ENCODE measurements at places on chromosomes 5 and 9.

DNA sequence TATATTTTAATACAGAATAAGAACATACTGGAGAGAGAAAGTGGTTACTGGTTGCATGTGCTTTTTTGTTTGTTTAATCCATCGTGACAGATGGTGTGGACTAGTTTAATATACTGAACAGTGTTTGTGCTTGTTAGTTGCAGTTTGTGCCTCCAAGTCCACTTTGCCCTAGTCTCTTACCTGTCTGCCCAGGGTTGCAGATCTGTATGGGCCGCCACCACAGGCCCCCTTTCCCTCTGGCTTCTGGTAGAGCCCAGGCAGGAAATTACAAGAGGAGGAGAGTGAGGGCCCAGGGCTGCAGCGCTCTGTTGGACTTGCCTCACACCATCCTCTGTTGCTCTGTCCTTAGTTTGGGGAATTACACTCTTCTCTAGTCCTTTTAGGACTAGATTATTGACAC is 166.4 kb downstream of the KDM4C start:
- DNase-seq: no peak

GRCh38 chr5:87151547-87151946 is 116.1 kb upstream of the RASA1 start:
- DNase-seq: no peak

GRCh38 chr5:167488371-167488770 is 803.1 kb upstream of the WWC1 start:
- DNase-seq: no peak

DNA sequence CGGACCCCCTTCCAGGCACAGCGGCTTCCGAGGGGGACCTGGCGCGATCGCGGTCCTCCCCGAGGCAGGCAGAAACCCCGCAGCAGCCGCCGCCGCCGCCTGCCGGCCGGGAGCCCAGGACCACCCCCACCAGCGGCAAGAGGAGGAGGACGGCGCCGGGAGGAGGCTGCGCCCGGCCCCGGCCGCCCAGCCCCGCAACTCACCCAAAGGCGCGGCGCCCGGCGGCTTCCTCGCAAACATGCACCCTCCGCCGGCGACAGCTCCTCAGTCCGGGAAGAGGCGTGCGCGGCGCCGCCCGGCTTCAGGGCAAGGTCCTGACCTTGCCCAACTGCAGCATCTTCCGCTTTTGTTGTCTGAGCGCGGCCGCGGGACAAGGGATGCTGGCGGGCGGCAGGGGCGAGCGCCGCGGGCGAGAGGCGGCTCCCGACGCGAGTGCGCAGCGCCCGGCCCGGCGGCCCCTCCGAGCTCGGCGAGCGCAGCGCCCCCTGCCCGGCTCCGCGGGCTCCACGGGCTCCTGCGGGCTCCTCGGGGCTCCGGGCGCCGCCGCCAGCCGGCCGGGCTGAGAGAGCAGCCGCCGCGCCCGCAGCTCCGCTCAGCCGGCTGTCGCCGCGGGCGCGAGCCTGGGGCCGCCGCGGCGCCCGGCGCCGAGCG is 507 bp downstream of the CTNND2 start:
- no peak for DNase-seq

GRCh38 chr9:89755821-89756220 is 151.0 kb downstream of the GADD45G start:
- no peak for DNase-seq

DNA sequence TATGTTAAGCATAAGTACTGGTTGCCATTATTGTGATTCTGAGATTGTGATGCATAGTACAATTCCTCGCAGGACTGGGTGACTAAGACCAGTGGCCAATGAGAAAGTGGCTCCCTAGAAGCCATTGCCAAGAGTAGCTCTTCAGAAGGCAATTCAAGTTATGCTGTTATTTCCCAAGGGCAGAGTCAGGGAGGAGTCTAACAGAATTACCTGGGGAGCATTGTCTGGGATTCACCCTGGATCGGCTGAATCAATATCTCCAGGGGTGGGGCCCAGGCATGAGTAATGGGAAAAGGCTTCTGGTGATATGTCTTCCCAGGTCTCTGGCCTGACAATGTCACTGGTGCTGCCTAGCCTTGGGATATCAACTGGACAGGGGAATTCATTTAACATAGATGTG is 10.9 kb upstream of the ARHGEF28 start:
- DNase-seq: no peak

- DNase-seq: no peak
These were observed 828.9 kb upstream of the ZNF608 start for GRCh38 chr5:125575171-125575890.

DNA sequence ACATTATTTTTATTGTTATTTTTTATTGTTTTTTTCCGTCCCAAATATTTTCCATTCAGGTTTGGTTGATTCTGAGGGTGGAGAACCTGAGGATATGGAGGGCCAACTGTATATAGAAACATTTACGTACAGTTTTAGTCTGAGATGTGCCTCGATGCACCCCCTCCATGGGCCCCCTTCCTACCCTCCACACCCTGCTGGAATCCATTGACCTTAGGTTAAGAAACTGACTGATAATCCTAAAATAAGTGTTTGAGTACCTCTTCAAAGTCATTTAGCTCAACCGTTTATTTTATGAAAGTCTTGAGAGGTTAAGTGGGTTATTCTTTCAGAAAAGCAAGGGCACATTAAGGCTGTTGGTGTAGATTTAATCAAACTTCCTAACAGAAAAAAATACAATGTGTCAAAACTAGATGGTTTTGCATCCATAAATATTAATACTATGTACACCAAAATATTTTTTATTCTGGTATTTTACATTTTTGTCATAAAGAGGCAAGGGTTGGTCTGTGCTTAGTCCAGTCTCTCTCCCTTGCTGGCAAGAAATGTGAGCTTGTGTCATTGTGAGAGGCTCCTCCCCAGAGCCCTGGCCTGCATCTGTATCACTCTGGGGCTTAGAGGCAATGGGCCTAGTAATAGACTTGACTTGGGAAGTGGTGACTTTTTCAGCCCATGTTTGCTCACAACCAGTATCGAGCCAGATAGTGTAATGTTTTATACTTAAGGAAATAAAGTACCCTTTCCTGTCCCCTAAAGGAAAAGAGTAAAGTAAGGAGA is 15.7 kb downstream of the MTRR start:
- no peak for DNase-seq

- DNase-seq: no peak
These were observed 376 bp downstream of the ANKRD18B start for GRCh38 chr9:33524306-33524947.

DNA sequence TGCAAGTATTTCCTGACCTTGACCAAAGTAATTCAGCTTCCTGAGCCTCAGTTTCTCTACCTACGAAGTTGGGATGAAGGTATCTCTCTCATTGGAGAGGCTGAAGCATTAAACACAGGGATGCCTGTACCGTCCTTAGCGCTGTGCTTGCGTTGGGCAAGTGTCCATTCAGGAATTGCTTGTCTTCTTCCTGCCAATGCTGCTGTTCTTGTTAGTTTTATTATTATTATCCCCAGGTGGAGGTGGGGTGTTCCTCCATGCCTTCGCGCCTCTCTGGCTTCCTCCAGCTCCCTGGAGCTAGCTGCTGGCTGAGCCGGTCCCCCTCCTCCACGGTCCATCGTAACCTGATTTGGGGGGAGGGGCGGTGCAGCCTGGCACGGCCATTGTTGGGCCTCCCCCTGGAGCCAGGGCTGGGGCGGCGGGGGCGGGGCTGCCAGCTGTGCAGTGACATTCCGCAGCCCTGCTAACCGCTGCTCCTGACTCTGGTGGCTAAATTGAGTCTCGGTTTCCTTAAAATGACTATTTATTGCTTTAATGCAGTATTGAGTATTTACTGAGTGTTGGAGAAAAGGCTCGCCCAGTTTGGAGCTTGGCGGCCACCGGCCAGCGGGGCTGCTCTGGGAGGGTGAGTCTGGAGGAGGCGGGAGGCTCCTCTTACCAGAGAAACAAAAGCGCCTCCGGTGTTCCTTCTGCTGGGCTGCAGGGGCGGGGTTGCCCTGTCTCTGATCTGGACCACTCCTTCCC is 51.3 kb downstream of the LMX1B start:
- no peak for DNase-seq

DNA sequence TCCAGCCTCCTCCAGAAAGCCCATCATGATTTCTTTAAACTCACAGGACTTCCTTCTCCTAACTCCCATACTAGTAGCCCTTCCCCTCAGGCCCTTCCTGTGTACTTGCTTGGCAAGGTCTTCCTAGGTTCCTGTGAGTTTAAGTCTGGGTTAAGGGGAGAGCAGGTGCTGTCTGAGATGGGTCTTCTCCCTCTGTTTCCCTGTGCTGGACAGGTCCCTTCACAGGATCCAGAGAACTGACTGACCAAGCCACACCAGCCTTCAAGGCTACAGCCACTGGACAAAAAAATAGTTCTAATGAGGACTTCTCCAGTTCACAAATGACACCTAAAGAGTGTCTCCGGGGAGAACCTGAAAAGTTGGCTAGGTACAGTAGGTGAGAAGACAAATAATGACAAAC is 29.5 kb upstream of the MYORG start:
- no peak for DNase-seq

DNA sequence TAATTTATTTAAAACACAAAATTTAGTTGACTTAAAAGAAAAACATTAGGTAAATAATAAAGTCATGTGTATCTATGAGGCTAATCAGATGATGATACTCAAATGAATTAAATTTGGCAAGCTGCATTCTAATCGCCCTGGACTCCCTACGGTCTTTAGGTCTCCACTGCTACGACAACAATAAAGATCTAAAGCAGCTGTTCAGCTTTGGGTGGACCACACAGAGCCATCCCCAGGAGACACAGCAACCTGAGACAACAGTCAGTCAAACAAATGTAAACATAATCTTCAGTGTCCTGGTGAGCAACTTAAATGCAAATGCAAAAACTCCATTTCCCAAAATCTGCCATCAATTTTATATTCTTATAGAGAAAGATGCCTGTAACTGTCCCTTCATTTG is 65.5 kb downstream of the MCTP1 start:
- no peak for DNase-seq

GRCh38 chr9:2599896-2600295 is 21.7 kb upstream of the VLDLR start:
- DNase-seq: no peak

- no peak for DNase-seq
These were observed 37.5 kb upstream of the TIFAB start for GRCh38 chr5:135489466-135490244.

DNA sequence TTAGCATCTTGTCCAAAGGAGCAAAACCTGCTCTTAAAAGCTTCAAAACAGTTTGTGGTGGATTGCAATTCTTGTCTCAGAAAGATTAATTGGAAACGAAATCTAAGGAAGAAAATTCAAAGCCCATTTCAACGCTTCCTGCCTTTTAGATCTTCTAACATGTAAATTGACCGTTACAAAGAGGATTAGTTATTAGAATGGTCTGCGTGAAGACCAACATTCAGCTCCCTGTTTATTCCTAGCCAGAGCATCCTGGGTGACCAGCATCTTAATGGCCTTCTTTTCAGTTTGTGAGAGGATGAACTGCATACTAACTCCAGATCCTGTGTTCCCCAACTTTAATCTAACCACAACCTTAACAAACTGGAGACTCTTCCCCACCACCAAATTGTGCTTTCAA is 109.9 kb upstream of the SLC1A3 start:
- DNase-seq: no peak

GRCh38 chr5:134451936-134452505 is 40.3 kb upstream of the CDKN2AIPNL start:
- no peak for DNase-seq

- no peak for DNase-seq
These were observed 56.7 kb upstream of the RETREG1 start for GRCh38 chr5:16673241-16674201.

- no peak for DNase-seq
These were observed 730 bp downstream of the WWC1 start for GRCh38 chr5:168291964-168292785.

GRCh38 chr9:114015607-114016006 is 62.5 kb downstream of the AMBP start:
- no peak for DNase-seq

DNA sequence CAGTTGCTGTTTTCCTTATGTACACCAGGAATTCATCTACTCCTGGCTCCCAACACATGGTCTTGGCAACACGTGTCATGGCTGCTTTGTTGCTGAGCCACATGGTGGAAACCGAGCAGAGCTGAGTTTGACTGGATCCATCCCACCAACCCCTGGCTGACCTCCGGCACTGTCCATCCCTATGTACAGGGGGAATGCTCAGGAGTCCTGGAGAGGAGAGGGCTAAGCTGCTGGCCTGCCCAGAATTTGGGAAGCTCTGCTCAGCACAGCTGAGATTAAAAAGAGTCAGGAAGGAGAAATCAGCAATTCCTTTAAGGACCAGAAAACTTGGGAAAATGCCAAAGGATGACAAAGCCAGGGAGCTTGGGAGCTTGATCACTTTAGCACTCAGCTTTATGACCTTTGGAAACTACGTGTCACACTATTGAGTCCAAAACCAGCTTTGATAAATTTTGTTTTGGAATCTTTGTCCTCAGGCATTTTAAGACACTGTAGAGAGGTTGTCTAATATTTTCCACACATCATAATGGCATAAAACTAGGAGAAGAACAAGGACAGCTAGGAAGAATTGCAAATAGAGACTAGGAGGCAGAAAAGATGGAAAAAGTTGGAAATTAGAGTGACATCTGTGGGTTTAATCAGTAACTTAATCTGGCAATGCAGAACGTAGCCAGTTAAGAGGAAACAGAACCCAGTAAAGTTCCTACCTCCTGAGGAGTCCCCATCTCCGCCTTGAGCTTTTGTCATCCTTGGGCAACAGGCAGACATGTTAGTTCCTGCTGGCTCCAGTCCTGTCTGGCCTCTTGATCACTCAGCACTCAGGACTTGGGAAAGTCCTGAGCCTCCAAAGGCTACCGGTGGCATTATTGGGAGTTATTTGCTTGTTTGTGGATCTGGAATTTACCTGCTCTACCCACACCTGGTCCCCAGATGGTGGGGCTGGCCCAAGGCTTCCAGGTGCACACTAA is 62.5 kb upstream of the PLPP1 start:
- no peak for DNase-seq

DNA sequence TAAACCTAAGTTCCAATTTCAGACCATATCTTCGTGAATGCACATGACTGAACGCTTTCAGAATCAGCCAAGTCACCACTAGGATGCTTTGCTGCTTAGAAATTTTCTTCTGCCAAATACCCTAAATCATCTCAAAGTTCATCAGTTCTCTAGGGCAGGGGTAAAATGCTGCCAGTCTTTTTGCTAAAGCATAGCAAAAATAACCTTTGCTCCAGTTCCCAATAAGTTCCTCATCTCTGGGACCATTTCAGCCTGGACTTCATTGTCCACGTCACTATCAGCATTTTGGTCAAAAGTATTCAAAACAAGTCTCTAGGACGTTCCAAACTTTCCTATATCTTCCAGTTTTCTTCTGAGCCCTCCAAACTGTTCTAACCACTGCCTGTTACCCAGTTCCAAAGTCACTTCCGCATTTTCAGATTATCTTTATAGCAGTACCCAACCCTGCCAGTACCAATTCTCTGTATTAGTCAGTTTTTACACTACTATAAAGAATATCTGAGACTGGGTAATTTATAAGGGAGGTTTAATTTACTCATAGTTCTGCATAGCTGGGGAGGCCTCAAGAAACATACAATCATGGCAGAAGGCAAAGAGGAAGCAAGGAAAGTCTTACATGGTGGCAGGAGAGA is 74.8 kb downstream of the NR3C1 start:
- no peak for DNase-seq

- no peak for DNase-seq
These were observed 541.2 kb downstream of the CDH10 start for GRCh38 chr5:24103451-24104023.

Measured in activated T-helper 1 cell treated with anti-CD3 and anti-CD28 coated beads, Interleukin-12 subunit alpha, Interleukin-12 subunit beta, Interleukin-2, Interleukin-4 antibody, amounts not matched to agents 30 ng/mL and 10 ng/mL and 1 ng/mL, durations not matched to agents 14 hours and 24 hours and 36 hours (primary cell).